ENCODE measurements at places on chromosomes 6 and 20.

GRCh38 chr20:35468671-35469334 is 13.4 kb downstream of the CEP250 start:
- no peak for DNase-seq

DNA sequence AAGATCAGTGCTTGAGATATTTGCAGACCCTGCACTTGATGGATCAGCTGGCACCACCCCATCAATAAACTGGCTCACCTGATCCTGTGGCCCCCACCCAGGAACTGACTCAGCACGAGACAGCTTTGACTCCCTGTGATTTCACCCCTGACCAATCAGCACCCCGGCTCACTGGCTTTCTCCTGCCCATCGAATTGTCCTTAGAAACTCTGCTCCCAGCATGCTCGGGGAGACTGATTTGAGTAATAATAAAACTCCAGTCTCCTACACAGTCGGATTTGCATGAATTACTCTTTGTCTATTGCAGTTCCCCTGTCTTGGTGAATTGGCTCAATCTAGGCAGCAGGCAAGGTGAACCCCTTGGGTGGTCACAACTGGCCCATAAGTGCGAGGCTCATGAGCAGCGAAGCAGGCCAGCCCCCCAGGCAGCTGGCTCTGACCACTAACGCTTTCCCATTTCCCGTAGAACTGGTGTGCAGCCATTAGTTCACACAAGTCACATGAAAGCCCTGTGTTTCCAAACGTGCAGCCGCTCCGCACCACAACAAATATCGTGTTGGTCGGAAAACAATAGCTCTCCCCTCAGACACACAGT is 79.6 kb downstream of the RSPH3 start:
- DNase-seq: no peak

- no peak for DNase-seq
These were observed 88.8 kb downstream of the HDGFL1 start for GRCh38 chr6:22658183-22658582.

- DNase-seq: no peak
These were observed 13.1 kb downstream of the MDFI start for GRCh38 chr6:41651246-41651961.

GRCh38 chr6:168368936-168369335 is 49.4 kb upstream of the DACT2 start:
- no peak for DNase-seq

GRCh38 chr6:63839485-63839884 is 203.9 kb downstream of the PHF3 start:
- DNase-seq: no peak

- DNase-seq: no peak
These were observed 32.9 kb downstream of the FILIP1 start for GRCh38 chr6:75460681-75461080.

DNA sequence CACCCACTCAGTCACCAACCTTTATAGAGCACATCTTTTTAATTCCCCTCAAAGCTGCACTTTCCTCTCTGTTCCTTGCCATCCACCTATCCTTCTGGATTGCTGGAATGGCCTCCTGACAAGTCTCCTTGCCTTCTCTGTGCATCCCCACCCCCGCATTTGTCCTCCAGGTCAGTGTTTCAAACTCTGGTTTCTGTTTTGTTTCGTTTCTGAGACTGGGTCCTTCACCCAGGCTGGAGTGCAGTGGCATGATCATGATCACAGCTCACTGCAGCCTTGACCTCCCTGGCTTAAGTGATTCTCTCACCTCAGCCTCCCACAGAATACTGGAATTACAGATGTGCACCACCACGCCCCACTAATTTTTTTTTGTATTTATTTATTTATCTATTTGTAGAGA is 96.2 kb downstream of the PLCB1 start:
- DNase-seq: no peak

GRCh38 chr6:117674503-117674902 is 766 bp upstream of the NUS1 start:
- DNase-seq: no peak

Data from CD8-positive, alpha-beta memory T cell (primary cell).